ENCODE measurements at places on chromosomes 4 and X.

- no peak for DNase-seq
These were observed 190.9 kb downstream of the FAT4 start for GRCh38 chr4:125505621-125506020.

DNA sequence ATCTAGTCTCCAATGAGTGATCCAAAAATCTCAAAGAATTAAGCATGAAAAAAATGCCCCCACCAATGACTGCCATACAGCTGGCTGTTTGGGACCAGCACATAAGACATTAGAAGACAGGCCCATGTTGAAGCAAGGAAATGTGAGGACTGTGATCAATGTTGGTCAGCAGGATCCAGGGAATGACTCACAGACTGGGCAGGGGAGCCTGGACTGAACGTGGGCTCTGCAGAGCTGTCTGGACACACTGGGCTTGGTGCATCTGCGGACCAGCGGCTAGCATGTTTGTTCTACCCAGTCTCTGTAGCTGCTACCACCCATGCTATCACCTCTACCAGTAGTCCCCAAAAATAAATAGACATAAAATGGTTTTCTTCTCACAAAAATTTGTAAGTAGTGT lies 108.6 kb downstream of the PALLD start:
- no peak for DNase-seq

GRCh38 chr4:76003035-76003434 lies 4.3 kb downstream of the CXCL9 start:
- no peak for DNase-seq

DNA sequence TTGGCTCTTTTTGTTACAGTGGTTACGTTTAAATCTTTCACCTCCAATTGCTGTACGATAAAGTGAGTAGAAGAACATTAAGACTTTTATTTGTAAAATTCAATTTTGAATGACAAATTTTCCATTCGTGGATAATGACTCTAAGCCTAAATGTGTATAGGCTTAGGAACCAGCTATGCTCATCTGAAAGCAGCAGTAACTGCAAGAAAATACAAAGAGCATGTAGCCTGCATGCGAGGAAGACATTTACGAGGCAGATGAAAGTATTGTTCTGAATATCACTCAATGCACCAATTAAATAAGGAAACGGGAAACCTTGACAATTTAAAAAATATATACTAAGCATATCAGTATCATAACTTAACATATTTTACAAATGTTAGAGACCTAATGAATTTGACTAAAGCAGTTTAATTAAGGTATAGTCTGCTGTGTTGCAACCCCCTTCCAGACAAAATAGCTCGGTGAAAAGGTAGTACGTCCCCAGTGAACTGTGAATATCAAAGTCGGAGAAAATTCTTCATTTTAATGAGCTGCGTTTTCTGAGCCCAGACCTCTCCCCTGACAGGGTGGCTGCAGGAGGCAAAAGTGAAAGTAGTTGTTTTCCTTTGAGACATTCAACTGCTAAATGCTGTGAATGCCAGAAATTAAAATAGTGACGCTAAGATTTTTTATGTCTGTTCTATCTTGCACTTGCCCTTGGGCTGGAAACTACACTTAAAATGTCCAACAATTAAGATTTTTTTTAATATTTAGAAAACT lies 1236.5 kb upstream of the TENM3 start:
- DNase-seq, result no peak

DNA sequence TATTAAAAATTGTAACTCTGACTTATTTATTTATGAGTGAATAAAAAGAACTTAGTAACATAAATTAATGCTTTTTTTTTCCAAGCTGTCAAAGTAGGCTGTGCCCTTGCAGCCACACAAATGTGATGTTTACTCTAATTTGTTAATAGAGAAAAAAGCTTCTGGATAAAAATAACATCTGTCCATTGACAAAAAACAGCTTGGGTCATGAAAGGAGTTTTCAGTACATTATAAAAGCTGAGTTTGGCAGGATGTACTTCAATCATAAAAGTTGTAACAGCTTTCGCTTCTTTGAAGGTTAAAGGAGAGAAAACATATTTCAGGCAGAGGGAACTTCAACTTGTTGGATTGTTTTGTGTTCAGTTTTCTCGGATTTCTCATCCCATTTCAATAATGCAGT lies 105.6 kb downstream of the SLC4A4 start:
- DNase-seq, result no peak

DNA sequence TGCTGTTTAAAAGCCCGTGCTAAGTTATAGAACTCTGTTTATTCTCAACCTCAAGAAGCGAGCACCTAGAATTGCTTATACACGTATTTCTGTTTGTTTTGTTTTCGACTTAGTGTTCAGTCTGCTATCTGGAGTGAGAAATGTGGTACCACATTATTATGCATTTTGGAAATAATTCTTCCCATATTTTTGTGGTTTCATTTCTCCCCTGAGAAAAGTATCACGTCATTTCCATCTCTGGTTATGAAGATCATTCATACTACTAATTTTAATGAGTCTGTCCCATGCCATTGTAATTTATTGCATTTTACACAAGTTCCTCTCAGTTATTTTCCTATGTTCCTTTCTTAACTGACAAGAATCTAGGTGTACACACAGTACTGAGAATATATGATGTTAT lies 186.0 kb downstream of the DCHS2 start:
- no peak for DNase-seq

GRCh38 chrX:6262959-6263358 lies 34.3 kb upstream of the NLGN4X start:
- DNase-seq, result no peak

DNA sequence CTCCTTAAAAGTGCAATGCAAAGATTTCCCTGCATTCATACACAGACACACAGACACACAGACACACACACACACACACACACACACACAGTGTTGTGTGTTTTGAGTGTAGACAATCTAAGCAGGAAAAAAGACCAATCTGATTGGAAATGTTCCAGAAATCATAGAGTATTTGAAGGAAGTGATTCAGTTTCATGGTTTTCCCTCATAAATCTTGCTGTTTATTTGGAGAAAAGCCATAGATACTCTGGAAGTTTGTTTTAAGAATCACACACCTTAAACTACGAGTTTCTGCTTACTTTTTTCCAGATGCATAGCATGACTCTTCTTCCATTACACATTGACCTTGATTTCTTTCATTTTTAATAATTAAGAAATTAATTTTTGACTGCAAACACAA lies 298.5 kb upstream of the BMP3 start:
- no peak for DNase-seq

DNA sequence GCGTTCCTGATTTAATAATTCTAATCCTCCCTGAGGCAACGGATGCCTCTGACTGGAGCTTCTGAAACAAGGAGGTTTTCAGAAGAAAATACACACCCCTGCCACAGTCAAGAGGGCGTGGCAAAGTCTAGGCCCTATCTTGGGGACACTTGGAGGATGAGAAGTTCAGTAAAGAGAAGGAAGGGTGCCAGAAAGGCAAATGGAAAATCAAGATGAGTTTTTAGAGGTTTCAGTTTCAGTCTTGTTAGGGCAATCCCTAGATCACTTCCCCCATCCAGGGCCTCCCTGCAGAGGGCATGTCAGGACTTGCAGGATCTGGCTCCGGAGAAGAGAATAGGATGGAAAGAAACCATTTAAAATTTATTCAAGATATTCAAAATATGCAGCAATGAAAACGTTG lies 28.5 kb upstream of the FGF2 start:
- DNase-seq, result no peak

DNA sequence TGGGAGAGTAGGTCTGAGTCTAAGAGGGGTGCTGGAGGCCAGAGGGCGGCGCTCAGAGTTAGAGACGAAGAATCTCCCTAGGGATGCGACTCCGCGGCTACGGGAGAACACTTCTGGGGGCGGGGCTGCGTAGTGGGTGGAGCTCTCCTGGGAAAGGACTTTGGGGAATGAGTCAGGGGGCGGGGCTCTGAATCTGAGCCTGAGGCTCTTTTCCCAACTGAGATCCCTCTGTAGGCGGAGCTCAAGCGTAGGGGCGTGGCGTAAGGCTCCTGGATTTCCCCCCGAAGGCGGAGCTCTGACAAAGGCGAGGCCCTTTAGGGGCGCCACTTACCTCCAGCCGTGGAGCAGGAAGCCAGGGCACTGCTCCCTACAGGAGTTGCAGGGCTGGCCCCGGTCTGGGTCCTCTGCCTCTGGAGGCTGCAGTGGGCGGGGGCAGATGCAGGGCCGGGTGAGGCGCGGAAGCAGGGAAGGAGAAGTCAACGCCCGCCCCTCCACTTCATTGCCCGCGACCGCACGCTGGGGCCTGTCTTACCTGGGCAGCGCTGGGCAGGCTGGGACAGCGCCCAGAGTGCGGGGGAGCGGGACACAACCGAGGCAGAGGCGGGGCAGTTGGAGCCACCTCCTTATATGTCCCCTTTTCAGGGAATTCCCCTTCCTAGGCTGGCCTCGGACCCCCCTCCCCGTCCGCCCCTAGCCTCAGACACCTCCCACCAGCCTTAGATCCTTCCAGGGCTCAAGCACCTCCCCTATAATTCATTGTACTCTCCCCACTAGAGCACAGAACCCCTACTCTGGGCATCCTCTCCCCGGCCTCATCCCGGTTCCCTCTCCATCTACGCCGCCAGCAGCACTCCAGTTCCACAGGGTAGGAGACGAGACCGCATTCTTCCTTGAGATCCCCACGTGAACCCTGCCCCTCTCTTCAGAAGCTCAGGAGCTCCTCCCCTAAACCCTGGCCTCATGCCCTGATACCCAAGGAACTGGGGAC lies 1.6 kb downstream of the PRICKLE3 start:
- DNase-seq, result no peak

DNA sequence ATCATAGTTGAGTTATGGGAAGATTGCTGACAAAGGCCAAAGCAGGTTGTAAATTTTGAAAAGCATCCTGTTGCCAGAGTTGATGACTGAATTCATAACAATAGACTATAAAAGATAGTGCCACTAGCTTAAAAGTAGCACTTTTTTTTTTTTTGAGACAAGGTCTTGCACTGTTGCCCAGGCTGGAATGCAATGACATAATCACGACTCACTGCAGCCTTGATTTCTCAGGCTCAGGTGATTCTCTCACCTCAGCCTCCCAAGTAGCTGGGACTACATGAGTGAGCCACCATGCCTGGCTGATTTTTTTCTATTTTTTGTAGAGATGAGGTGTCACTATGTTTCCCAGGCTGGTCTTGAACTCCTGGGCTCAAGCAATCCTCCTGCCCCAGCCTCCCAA lies 122.7 kb downstream of the SPOCK3 start:
- no peak for DNase-seq

DNA sequence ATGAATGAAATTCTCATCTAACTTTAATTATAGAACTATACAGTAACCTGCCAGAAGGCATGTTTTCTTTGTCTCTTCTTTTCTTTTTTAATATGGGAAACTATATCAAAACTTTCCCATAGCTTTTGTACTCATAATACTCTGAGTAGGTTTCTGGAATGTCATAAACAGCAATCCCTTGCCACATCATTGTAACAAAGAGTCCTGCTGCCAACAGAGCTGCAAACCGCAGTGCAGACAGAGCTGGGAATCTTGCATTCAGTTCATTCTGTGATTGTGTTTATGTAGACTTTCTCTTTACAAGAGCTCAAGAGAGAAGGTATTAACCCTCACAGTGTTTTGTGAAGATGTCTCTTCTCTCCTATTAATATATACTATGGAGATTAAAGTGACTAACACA lies 304.4 kb upstream of the SLIT2 start:
- no peak for DNase-seq

GRCh38 chrX:20971250-20971649 lies 403.0 kb upstream of the CNKSR2 start:
- no peak for DNase-seq

DNA sequence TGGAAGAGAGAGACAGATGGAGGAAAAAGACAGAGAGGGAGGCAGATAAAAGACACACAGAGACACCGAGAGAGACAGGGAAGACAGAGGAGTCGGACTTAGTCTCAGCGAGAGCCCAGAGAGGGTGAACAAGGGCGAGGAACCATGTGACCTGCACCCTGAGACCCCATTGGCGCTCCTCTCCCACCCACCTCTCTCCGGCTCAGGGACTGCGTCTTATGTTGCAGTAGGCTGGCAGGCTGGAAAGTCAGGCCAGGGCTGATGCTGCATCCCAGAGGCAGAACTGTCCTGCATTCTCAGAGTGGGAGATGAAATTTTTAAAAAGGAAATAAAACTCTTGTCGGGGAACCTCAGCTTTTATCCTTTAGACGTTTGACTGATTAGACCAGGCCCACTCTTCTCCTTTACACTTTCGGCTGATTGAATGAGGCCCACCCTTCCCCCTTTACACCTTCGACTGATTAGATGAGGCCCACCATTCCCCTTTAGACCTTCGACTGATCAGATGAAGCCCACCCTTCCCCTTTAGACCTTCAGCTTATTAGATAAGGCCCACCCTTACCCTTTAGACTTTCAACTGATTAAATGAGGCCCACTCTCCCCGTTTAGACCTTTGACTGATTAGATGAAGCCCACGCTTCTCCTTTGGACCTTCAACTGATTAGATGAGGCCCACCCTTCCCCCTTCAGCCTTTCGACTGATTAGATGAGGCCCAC lies 29.5 kb upstream of the IL3RA start:
- DNase-seq, result no peak

GRCh38 chr4:90996813-90997212 lies 869.6 kb downstream of the CCSER1 start:
- DNase-seq, result no peak
